Endothelial cell (in vitro differentiated cells): ENCODE measurements at places on chromosomes 2 and 18. TPM values are rescaled to one million over a fixed set of nuclear protein-coding genes. Genes with fewer than 3 reads are reported as not detected.

DNA sequence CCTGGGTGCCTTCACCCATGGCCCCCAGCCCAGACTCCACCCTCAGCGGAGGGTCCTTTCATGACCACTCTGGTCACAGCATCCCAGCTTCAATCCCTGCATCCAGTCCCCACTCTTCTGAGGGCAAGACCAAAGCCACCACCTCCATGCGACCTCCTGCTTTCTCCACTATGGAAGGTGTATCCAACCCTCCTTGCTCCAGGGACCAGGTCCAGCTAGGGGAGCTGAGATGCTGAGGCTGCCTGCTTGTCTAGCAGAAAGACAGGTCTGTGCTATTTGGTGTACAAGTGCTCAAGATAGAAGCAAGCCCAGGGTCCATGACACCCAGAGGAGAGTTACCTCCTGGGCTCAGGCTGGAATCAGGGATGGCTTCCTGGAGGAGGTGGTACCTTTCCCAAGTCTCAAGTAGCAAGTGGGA is 73.8 kb upstream of the RAB6C start:
- no peak for DNase-seq

- DNase-seq: no peak
These were observed 31.9 kb downstream of the UXS1 start for GRCh38 chr2:106161938-106162820.

The VWA3B gene
- not detected for total RNA-seq

DNA sequence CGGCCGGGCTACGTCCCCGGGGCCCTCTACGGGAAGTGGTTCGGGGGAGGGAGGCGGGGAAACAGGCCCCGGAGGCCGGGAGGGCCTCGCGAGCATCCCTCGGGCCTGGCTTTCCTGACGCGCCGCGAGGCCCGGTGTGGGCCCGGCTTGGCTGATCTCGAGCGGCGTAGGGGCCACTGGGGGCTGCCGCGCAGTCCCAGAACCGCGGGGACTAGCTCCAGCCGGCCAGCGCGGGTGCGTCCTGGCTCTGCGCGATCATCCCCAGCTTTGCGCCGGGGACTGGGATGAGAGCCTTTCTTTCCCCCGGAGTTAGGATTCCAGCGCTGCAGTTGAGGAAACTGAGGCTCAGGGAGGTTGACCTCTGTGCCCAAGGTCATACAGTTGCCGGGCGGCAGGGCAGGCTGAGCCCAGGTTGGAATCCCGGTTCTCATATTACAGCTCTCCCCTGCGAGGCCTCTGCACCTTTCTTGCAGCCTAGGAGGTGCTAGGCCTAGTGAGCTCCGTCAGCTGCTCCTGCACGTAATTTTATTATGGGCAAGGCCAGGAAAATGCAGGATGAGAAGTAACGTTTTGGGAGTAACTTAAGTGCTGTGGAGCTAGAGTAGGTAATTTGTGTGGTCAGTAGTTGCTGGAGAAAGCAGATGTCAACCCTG is 501 bp downstream of the LPIN1 start:
- no peak for DNase-seq

DNA sequence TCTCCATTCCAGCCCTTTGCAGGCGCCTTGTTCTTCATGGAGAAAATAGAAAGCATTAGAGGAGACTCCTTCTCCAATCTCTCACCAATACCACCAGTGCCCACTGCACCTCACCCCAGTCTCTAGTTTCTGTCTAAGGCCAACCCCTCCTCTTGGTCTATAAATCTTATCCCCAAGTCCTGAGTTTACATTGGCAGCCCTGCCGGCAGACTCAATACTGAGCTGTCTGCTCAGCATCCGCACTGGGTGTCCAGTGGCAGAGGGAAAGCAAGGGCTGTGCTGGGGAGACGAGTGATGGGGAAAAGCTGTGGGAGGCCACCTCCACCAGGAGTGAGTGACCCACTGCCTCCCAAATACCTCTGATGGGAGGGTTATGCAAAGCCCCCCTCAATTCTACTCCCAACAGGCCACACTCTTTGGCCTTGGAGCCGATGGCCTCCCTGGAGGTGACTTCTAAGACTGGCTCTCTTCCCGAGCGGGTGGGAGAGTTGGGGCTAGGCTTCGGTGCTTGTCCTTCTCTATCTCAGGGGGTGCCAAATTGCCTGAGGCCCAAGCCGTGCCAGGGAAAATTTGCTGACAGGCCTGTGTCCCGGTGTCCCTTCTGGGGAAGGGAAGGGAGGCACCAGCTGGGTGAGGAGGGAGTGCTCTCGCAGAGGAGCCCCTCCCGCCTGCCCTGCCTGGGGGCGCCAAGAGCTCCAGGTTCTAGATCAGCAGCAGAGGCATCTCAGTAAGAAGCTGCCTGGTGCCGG is 165.2 kb upstream of the MSH6 start:
- no peak for DNase-seq

- no peak for DNase-seq
These were observed 1.6 kb downstream of the NBAS start for GRCh38 chr2:15559379-15560139.

- no peak for DNase-seq
These were observed 10.9 kb upstream of the INPP5D start for GRCh38 chr2:233049194-233049761.

DNA sequence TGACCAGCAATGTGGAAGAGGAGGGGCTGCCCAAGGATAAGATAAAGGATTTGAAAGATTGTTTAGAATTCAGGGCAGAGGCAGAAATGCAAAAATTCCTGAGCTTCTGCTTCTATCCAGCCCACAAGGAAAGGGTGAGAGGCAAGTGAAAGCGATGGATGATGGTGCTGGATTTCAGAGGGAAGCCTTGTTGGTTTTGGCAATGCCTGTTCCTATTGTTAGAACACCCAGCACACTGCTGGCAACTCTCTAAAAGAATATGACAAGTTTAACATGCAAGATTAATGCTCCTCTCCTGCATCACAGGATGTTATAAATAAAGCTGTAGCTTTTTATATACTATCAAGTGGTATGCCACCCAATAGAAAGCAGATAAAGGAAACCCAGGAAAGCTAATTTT is 92.6 kb downstream of the ZNF385B start:
- no peak for DNase-seq

The SAG gene
- total RNA-seq: not detected

DNA sequence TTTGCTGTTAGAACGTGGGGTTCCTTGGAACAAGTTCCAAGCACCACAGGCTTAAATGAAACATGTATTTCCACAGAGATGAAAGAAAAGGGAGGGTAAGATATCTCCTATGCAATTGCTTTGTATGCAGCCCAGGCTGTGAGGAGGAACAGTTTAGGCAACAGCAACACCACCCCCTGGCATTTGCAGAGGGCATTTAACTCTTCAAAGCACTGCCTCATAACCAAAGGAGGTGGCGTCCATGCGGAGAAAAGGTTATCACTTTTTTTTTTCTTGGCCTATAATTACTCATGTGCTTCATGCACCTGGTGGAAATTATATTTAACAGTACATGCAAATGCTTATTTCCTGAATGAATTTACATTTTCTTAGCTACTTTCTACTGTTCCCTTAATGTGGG is 286.0 kb downstream of the LPIN1 start:
- DNase-seq: no peak

GRCh38 chr2:88226754-88227153 is 56.6 kb downstream of the THNSL2 start:
- DNase-seq: no peak

- DNase-seq: no peak
These were observed 48.9 kb downstream of the PTPN4 start for GRCh38 chr2:119808516-119809147.

The TNFAIP6 gene
- not detected for total RNA-seq

GRCh38 chr2:217820091-217820819 is 182.5 kb downstream of the TNS1 start:
- peak; percentile 28 for DNase-seq

GRCh38 chr2:51247252-51247805 is 215.4 kb upstream of the NRXN1 start:
- DNase-seq: no peak

GRCh38 chr18:69969491-69969890 is 21.8 kb upstream of the CD226 start:
- no peak for DNase-seq

DNA sequence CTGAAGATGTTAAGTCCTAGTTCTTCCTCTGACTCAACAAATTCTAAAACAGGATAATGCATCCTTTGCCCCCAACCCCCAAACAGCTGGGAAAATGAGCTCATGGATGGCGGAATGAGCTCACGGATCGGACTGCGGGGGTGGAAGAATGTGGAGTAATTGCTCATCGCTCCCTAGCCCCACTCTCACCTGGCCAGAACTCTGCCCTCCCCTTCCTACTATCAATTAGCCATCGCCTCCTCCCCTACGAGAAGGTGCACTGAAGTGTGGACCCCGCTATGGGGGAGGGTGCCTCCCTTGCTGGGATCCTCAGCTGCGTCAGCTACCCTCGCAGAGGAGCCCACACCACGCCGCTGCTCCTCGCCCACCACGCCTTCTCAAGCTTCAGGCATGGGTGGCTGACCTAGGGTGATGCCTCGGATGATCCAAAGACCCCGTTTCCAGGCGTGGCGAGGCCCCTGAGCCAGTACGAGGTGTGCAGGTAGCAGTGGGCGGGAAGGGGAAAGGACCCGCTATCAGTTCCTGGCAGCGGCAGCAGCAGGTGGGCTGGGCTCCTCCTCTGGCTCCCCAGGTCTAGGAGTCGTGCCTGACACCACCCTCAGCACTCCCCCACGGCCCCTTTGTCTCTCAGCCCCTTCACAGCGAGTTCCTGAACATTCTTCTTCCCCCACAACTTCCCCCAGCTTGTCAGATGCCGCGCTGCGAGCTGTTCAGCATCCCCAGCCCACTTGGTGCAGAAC is 82.1 kb upstream of the POMC start:
- DNase-seq: no peak

DNA sequence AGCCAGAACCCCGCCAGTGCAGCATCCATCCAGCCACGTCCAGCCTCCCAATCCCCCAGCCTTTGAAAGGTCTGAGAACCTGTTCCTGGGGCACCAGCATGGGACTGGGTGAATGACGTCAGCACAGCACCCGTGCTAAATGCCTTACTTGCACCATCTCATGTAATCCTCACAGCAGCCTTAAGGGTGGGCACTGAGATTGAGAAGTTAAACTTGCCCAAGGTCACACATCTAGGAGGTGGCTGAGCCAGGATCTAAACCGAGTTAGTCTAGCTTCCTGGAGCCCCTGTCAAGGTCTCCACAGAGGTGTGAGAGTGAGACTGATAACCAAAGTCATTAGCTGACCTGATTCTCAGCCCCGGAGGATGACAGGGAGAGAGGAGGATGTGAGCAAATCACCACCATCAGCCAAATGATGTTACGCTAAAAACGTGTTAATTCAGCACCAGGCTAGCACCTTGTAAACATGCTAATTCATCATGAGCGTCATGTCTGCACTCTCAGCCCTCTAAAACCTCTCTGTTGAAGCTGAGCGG is 4.6 kb downstream of the CD8A start:
- DNase-seq: no peak

DNA sequence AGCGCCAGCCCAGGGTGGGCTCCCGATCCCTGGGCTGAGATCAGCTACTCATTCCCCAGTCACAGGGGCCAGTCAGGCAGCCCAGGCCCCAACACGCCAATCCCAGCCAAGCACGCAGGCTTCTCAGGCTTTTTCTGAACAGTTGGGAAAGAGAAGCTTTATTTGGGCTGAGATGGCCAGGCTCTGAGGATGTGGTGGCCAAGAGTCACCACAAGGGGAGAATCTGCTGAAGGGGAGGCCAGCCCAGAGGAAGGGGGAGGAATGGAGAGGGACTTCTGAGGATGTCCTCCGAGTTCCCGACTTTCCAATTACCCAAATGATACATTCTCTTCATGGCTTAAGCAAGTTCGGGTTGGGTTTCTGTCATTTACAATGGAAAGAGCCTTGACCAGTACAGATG is 2.8 kb upstream of the DIPK1C start:
- peak; percentile 35 for DNase-seq

DNA sequence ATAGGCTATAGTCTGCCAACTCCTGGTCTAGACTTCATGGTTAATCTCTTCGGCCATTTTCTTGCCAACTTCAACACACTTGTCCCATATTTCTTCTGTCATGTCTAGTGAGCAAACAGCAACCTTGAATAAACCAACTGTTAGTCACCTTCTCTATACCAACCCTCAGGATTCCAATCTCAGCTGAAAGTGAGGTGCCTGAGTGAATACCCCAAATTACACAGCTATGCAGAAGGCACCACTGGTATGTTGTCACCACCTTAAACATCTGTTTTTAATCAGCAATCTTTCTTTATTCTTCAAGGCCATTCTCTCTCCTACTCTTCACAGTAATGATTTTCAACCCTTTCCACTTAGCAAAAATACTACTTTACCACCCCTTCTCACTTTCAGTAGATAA is 39.3 kb downstream of the THOC1 start:
- no peak for DNase-seq

DNA sequence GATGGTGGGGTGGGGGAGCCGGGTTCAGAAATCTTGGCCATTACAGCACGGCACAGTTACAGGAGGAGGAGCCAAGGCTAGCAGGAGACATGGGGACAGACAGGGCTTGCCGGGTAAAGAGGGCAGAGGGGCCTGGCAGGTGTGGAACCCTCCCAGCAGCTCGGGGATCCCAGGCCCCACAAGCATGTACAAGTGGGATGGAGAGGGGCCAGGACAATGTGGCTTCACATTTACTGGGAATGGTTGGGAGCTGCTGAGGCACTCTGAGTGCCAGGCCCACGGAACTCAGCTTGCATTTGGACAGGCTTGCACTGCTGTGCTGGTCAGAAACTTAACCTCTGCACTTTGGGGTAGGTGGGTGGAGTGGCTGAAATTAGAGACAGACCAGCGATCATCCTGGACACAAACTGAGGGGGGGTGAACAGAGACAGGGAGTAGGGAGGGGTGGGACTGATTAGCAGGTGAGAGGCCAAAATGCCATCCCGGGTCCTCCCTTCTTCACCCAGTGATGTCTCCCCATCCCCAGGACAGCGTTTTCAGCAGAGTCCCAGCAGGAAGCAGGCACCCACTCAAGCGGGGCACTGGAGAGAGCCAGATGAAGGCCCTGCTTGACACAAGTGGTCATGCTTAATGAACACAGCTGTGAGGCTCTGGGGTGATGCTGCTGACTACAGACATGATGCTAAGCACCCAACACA is 9.6 kb downstream of the PER2 start:
- DNase-seq: no peak

DNA sequence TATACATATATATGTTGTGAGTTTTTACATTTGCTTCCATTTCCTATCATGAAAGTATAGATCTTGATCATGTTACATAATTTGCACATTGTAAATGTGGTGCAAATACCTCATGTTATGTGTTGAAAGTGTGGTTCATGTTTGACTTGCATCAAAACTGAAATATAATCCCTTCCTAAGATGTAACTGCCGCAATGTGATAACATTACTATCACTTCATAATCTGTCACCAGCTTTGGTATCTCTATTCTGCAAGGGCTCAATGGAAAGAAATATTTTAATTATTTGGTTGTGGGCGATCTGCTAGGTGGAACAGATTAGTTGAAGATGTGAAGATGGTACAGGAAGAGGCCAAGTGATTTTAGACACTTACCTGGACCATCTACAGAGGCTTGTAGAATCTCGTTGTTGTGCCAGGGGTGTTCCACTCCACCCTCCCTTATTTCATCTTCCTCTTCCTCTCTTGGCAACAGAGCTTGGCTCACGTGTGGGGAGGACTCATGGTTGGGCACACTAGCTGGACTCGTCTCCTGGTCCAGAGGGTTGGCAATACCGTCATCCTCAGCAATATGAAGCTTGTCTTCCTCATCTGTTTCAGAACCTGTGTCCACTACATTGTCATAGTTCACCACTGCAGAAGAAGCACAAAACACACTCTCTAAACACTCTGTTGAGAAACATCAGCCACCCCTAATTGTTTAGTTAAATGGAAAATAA is 90.4 kb downstream of the ZEB2 start:
- DNase-seq: no peak

GRCh38 chr2:101300836-101301235 is 7.7 kb downstream of the RNF149 start:
- no peak for DNase-seq
